AG10803 (cell line): ENCODE measurements at places on chromosomes 1 and 21.

DNA sequence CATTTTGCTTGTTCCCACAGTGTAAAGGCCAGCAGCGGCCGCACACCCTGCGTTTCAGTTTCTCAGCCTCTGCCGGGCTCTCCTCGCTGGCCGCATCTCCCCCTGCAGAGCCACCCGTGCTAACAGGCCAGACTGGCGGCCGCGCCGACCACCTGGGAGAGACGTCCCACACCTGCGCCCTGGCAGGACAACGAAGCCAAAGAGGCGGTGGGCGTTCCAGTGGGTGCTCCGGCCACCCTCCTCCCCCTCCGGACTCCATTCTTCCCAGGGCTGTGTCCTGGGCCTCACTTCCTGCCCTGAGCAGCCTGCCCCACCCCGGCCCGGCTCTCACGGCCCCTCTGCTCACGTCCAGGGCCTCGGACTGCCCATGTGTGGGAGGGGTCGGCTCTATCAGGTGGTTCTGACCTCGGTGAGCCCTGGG, 31.9 kb upstream of the SLC19A1 start:
- DNase-seq, result no peak

DNA sequence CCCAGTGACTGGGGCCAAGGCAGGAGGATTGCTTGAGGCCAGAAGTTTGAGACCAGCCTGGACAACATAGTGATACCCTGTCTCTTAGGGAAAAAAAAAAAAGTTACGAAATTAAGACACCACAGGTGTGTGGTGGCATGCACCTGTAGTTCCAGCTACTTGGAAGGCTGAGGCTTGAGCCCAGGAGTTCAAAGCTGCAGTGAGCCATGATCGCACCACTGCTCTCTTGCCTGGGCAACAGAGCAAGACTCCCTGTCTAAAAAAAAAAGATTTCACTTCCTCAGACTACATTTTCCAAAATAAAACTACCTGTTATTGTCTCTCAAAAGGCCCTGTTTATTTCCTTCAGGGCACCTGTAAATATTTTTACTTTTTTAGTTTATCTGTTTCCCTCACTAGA, 4.7 kb upstream of the STK40 start:
- no peak for DNase-seq

- DNase-seq, result no peak
These were observed 484.1 kb upstream of the USP24 start for GRCh38 chr1:55699228-55699627.

DNA sequence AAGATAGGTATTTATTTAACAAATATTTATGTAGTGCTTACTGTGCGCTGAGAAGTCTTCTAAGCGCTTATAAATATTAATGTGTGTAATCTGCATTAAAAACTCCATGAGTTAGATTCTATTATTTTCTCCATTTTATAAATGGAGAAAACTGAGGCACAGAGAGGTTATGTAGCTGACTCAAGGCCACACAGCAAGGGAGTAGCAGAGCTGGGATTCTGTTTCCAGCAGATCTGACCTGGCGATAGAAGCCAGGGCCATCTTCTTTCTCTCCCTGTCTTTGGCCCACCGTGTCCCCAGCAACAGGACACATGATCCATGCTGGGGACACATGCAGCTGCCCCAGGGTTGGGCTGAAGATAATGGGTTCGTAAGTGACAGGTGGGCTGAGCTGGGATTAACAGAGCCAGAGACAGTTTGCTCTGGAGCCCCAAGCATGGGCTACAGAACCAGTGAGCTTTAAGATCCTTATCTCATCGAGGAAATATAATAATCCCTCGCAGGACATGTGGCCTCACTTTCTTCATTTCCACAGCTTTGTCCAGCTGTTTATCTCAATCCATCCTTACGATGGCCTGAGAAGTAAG, 30.3 kb downstream of the IGSF21 start:
- DNase-seq, result no peak

DNA sequence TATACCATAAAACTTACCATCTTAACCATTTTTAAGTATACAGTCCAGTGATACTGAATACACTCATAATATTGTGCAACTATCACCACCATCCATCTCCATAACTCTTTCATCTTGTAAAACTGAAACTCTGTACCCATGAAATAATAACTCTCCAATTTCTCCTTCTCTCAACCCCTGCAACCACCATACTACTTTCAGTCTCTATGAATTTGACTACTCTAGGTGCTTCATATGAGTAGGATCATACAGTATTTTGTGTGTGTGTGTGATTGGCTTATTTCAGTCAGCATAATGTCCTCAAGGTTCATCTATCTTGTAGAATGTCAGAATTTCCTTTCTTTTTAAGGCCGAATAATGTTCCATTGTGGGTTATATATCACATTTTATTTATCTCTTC, 17.7 kb downstream of the NPHS2 start:
- DNase-seq, result no peak

DNA sequence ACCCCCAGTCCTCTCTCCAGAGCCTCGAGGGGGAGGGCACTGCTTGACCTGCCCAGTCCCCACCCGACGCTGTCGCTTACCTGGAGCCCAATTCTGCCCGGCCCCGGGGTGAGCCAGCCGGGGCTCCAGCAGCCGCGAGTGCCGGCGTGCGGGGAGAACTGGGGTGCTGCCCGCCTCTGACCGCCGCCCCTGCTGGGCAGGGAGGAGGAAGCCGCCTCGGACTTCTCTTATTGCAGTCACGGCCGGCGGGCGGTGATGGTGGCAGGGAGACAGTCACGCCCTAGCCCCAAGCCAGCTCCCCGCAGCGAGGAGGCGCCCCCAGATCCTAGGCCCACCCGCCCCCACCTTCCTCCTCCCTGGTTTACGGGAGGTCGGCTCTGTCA, at the start of gene FGR:
TSS of gene FGR (minus strand) at position 201 of the 383 bp plus-strand sequence. CDS start 11,269 bp downstream, outside the sequence.
- DNase-seq, result no peak

GRCh38 chr1:5995871-5996630, 3.8 kb upstream of the NPHP4 start:
- no peak for DNase-seq

- DNase-seq, result no peak
These were observed 39.7 kb upstream of the TMEM125 start for GRCh38 chr1:43229826-43230780.

DNA sequence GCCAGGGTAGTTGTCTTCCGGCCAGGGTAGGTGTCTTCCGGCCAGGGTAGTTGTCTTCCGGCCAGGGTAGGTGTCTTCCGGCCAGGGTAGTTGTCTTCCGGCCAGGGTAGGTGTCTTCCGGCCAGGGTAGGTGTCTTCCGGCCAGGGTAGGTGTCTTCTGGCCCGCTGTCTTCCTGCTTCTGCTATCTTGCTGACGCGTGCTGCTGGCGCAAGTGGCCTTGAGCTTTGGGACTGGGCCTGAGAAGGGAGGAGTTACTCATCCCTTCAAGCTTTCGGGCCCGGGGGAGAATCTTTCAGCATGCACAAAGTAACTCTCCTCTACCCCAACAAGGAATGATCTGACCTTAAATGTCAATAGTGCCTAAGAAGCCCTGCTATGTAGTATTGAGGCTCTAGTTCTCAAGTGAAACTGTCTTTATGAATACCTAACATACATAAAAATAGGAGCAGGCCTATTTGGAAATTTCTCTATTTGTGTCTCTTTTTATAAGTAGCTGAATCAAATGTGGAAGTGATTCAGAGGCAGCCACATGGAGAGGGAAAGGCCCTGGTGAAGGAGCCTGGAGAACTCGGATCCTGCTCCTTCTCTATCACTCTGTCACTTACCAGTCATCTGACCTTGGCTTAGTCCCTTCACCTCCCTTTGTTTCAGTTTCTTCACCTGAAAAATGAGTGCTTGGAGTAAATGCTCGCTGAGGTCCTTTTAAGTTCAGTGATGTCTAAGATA, 65.6 kb downstream of the RGL1 start:
- peak; percentile 63 for DNase-seq

DNA sequence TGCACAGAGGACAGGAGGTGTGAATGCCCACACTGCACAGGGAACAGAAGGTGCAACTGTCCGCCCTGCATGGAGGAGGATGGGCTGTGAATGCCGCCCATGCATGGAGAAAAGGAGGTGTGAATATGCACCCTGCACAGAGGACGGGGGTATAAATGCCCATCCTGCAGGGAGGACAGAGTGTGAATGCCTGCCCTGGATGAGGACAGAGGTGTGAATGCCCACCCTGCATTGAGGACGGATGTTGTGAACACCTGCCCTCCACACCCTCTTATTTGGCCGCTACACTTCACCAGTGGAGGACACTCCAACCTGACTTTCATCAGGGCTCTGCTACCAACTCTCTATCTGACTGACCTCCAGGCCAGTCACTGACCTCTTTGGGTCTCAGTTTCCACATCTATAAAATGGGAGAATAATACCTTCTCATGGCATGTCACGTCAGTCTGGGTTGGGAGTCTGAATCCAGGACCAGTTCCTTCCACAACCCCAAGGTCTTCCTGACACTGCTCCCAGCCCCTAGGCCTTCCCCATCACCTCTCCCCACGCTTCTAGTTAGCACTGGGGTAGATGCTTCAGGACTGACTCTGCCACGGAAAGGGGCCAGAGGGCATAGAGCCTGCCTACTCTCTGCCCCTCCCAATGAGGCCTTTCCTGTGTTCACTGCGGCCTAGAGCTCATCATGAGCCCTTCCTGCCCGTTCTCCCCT, 28.4 kb downstream of the ZBTB17 start:
- DNase-seq, result no peak

DNA sequence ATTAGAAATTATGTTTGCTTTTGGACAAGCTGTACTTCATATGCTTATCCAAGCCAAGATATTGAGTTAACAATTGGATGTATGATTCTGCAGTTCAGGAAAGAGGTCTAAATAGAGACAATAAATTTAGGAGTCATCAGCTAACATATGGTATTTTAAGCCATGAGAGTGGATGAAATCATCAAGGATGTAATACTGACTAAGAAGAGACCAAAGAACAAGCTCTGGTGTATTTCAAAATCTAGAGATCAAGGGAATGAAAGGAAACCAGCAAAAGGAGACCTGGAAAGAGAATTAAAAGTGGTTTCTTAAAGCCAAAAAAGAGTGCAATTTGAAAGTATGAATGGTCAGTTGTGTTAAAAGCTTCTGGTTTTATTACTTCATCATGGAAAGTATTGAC, 183.6 kb upstream of the BEND5 start:
- DNase-seq, result peak; percentile 38
